ENCODE measurements at places on chromosomes 11 and 22. TPM values are rescaled to one million over a fixed set of nuclear protein-coding genes. Genes with fewer than 3 reads are reported as not detected.

The MRGPRF gene
- 13.2 TPM for total RNA-seq

GRCh38 chr11:98568013-98568412 lies 452.7 kb upstream of the CNTN5 start:
- no peak overlapping the region for H3K4me3 ChIP-seq
- no peak for DNase-seq
- H3K27ac ChIP-seq, result no peak overlapping the region
- no peaks in the 10 kb centered on the region for H3K27me3 ChIP-seq
- H3K4me1 ChIP-seq, result no peaks in the 10 kb centered on the region

DNA sequence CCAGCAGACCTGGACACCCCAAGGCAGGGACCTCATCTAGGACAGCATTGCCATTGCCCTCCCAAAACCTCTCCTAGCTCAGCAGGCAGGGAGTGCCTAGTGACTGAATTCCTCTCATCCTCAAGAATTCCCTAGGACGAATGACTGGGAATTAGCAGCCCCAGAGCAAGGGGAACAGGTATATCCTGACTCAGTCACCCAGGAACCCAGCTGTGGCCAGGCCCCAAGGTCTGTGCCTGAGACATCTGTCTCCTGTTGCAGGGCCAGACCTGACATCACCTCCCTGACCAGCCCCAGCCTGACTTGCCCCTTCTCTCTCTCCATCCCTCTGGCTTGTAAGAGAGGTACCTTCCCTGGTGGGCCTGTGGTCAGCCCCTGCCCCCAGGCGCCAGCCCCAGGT lies 39.0 kb upstream of the SUSD2 start:
- H3K4me1 ChIP-seq, result peaks cover 60% of the 10 kb centered on the region
- H3K36me3 ChIP-seq, result no peaks in the 10 kb centered on the region
- H3K4me3 ChIP-seq, result no peak overlapping the region
- no peaks in the 10 kb centered on the region for H3K27me3 ChIP-seq

GRCh38 chr11:72307439-72307838 lies 63.5 kb upstream of the PHOX2A start:
- H3K27ac ChIP-seq, result no peak overlapping the region
- no peaks in the 10 kb centered on the region for H3K27me3 ChIP-seq
- H3K4me3 ChIP-seq, result no peak overlapping the region

- no peaks in the 10 kb centered on the region for H3K27me3 ChIP-seq
- H3K36me3 ChIP-seq, result no peaks in the 10 kb centered on the region
- no peaks in the 10 kb centered on the region for H3K4me1 ChIP-seq
- DNase-seq, result no peak
- no peak overlapping the region for H3K4me3 ChIP-seq
Observed at GRCh38 chr11:83601914-83602527, 315.9 kb upstream of the CCDC90B start.

DNA sequence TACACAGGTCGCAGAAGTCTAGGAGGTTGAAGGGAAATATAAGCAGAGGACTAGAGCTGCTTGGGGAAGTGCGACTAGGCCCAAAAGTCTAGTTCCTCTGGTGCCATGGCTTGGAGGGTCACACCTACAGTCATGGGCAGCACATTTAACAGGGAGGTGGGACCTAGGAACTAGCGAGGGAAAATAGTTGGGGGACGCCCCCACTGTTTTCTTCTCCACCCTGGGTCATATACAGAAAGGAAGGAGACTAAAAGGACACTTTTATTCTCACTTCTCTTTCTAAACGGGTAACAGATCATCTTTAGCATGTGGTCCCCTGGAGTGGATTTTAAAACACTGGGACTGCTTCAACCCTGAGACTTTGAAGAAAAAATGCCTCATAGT lies 16.6 kb downstream of the APIP start:
- DNase-seq, result no peak
- H3K27ac ChIP-seq, result no peak overlapping the region
- H3K27me3 ChIP-seq, result no peaks in the 10 kb centered on the region
- H3K4me1 ChIP-seq, result no peaks in the 10 kb centered on the region
- H3K4me3 ChIP-seq, result no peak overlapping the region

All from upper lobe of right lung (tissue), 1 donor.